ENCODE measurements at places on chromosomes 12 and 14. TPM values are rescaled to one million over a fixed set of nuclear protein-coding genes. Genes with fewer than 3 reads are reported as not detected.

The DCN gene
- 72.0 TPM for total RNA-seq

The IRF9 gene
- total RNA-seq, result 57.1 TPM

The LTB4R2 gene
- total RNA-seq, result 3.0 TPM

The SLC25A29 gene
- 13.4 TPM for total RNA-seq

The C12orf56 gene
- 0.40 TPM for total RNA-seq

The SLC38A4 gene
- 0.56 TPM for total RNA-seq

The PLEK2 gene
- total RNA-seq, result 3.6 TPM

The LRCOL1 gene
- not detected for total RNA-seq

The CCDC38 gene
- not detected for total RNA-seq

The RESF1 gene
- total RNA-seq, result 25.0 TPM

The CMA1 gene
- total RNA-seq, result not detected

The VRTN gene
- not detected for total RNA-seq

The TAS2R14 gene
- 4.3 TPM for total RNA-seq

The KRT3 gene
- not detected for total RNA-seq

The LALBA gene
- not detected for total RNA-seq

The PLEKHD1 gene
- 0.07 TPM for total RNA-seq

The TAS2R9 gene
- not detected for total RNA-seq

The FSCB gene
- total RNA-seq, result not detected

The TMEM19 gene
- total RNA-seq, result 27.0 TPM

The TIGAR gene
- total RNA-seq, result 10.4 TPM

The KLC1 gene
- 184 TPM for total RNA-seq

The RERG gene
- 0.65 TPM for total RNA-seq

The USP15 gene
- 49.0 TPM for total RNA-seq

The PKP2 gene
- total RNA-seq, result 1.8 TPM

The AICDA gene
- not detected for total RNA-seq

The PCED1B gene
- 0.46 TPM for total RNA-seq

The TBX5 gene
- 2.0 TPM for total RNA-seq

The SERPINA1 gene
- not detected for total RNA-seq

The TEDC1 gene
- total RNA-seq, result 3.2 TPM

The CLEC1A gene
- not detected for total RNA-seq

The MYF5 gene
- not detected for total RNA-seq

The CAPZA3 gene
- total RNA-seq, result not detected

The MGP gene
- 251 TPM for total RNA-seq

The LTB4R gene
- 2.7 TPM for total RNA-seq

The TMEM229B gene
- total RNA-seq, result 2.5 TPM

The MAX gene
- 46.4 TPM for total RNA-seq

The IL26 gene
- 2.0 TPM for total RNA-seq

Data from smooth muscle cell of the pulmonary artery (primary cell).